ENCODE measurements at places on chromosomes 5 and 9. TPM values are rescaled to one million over a fixed set of nuclear protein-coding genes. Genes with fewer than 3 reads are reported as not detected.

Gene NEUROG1
- not detected for total RNA-seq

DNA sequence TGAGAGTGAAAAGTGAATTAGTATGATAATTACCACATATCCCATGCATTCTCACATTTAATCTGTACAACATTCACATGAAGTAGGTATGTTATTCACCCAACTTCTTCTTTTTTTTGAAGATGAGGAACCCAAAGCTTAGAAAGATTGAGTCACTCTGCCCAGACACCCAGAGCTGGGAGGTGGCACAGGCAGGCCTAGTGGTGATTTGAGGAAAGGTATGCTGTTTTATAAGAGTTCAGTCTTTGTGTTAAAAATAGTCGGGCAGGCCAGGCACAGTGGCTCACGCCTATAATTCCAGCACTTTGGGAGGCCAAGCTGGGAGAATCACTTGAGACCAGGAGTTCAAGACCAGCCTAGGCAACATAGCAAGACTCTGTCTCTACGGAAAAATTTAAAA lies 285.3 kb downstream of the NR3C1 start:
- no peaks in the 10 kb centered on the region for H3K4me1 ChIP-seq
- H3K27me3 ChIP-seq = no peaks in the 10 kb centered on the region
- H3K27ac ChIP-seq = no peak overlapping the region

DNA sequence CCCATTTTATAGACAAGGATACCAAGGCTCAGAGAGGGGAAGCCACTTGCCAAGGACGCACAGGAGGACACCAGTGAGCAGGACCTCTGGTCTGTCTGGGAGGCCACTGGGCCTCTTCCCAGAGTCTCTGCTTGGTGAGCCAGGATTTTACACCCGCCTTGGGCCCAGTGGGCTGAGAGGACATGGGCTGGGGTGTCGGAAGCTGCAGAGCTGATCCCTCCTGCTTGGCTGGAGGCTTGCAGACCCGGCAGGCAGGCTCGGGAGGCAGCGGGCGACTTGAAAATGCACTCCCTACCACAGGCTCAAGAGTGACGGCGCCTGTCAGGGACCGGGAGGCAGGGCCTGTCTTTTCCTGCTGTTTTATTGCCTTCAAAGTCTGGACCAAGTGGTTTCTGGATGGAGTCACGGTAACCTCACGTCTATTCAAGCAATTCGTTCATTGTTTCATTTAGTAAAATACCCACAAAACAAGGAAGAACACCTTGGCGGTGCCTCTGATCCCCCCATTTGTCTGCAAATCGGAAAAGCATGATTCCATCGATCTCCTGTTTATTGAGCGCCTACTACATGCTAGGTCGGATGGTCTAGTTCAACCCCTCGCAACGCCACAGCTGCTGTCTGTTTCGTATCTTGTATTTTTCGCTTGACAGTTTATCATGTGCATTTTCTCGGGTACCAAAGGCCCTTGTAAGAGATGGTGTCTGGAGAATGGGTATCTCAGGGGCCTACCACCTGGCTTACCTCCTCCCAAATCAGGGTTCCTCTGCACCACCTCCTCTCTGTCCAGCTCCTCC lies 108.1 kb upstream of the IER5L start:
- no peaks in the 10 kb centered on the region for H3K27me3 ChIP-seq
- H3K4me1 ChIP-seq = no peaks in the 10 kb centered on the region
- no peak for DNase-seq
- no peaks in the 10 kb centered on the region for H3K36me3 ChIP-seq
- H3K4me3 ChIP-seq = no peak overlapping the region
- no peak overlapping the region for H3K27ac ChIP-seq

DNA sequence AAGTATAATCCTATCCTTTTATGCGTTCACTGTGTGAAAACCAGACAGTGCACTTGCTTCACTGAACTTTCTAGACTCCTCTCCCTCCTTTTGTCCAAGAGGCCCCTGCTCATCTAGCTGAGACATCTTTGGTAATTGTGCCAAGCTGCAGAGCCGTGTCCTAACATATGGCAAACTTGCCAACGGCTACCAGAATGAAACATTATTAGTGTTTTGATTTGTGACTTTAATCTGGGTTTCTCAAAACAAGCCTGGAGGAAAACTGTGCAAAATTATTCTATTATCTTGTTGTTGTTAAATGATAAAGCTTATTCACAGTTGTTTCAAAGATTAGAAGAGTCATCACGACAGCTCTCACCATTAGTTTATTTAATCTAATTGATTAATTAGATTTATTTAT lies 79.0 kb upstream of the RETREG1 start:
- no peaks in the 10 kb centered on the region for H3K36me3 ChIP-seq
- no peak overlapping the region for H3K27ac ChIP-seq
- no peaks in the 10 kb centered on the region for H3K27me3 ChIP-seq
- no peak overlapping the region for H3K4me3 ChIP-seq
- no peak for DNase-seq

Gene SLC34A1
- total RNA-seq = 0.20 TPM

- no peak for DNase-seq
- no peaks in the 10 kb centered on the region for H3K36me3 ChIP-seq
- H3K4me1 ChIP-seq = no peaks in the 10 kb centered on the region
- H3K27ac ChIP-seq = no peak overlapping the region
- no peaks in the 10 kb centered on the region for H3K27me3 ChIP-seq
Observed at GRCh38 chr5:161442471-161442870, 104.1 kb downstream of the GABRB2 start.

Gene HRCT1
- not detected for total RNA-seq

- no peak overlapping the region for H3K27ac ChIP-seq
- no peak for DNase-seq
- H3K4me1 ChIP-seq = no peaks in the 10 kb centered on the region
- no peaks in the 10 kb centered on the region for H3K27me3 ChIP-seq
- H3K4me3 ChIP-seq = no peak overlapping the region
Observed at GRCh38 chr5:143472576-143472975, 69.1 kb upstream of the NR3C1 start.

- H3K4me3 ChIP-seq = no peak overlapping the region
- no peaks in the 10 kb centered on the region for H3K36me3 ChIP-seq
- no peaks in the 10 kb centered on the region for H3K27me3 ChIP-seq
- H3K27ac ChIP-seq = no peak overlapping the region
- H3K4me1 ChIP-seq = peaks cover 5% of the 10 kb centered on the region
Observed at GRCh38 chr5:97531549-97531948, 348.5 kb upstream of the RIOK2 start.

Gene LHX3
- total RNA-seq = not detected

- H3K4me1 ChIP-seq = peaks cover 32% of the 10 kb centered on the region
- no peak for DNase-seq
- H3K36me3 ChIP-seq = no peaks in the 10 kb centered on the region
Observed at GRCh38 chr9:124206391-124206790, 51.4 kb upstream of the NEK6 start.

GRCh38 chr5:139649082-139649991 lies 1.2 kb downstream of the CXXC5 start:
- peak overlapping the region; percentile 5 for H3K27ac ChIP-seq
- H3K4me1 ChIP-seq = peaks cover 45% of the 10 kb centered on the region
- H3K36me3 ChIP-seq = no peaks in the 10 kb centered on the region
- H3K27me3 ChIP-seq = peaks cover 10% of the 10 kb centered on the region

- H3K4me1 ChIP-seq = peaks cover 8% of the 10 kb centered on the region
- no peak overlapping the region for H3K27ac ChIP-seq
- no peaks in the 10 kb centered on the region for H3K36me3 ChIP-seq
- no peaks in the 10 kb centered on the region for H3K27me3 ChIP-seq
- H3K4me3 ChIP-seq = no peak overlapping the region
Observed at GRCh38 chr9:93822229-93822628, 132.9 kb downstream of the BARX1 start.

- no peak overlapping the region for H3K27ac ChIP-seq
- peak overlapping the region; percentile 61 for H3K4me3 ChIP-seq
- peaks cover 14% of the 10 kb centered on the region for H3K4me1 ChIP-seq
Observed at GRCh38 chr5:115297031-115297430, 577 bp upstream of the CCDC112 start.

Gene SPINK4
- total RNA-seq = not detected

GRCh38 chr9:120740132-120740531 lies 25.9 kb upstream of the MEGF9 start:
- H3K36me3 ChIP-seq = no peaks in the 10 kb centered on the region
- no peaks in the 10 kb centered on the region for H3K27me3 ChIP-seq
- no peak overlapping the region for H3K4me3 ChIP-seq
- no peak for DNase-seq
- no peak overlapping the region for H3K27ac ChIP-seq

Gene INSL6
- total RNA-seq = not detected

GRCh38 chr9:109094268-109094667 lies 25.5 kb downstream of the TMEM245 start:
- H3K27me3 ChIP-seq = no peaks in the 10 kb centered on the region
- peaks cover 51% of the 10 kb centered on the region for H3K36me3 ChIP-seq
- H3K4me3 ChIP-seq = no peak overlapping the region
- no peak overlapping the region for H3K27ac ChIP-seq
- peaks cover 36% of the 10 kb centered on the region for H3K4me1 ChIP-seq

Gene CARTPT
- total RNA-seq = not detected

GRCh38 chr9:103427696-103428095 lies 432.6 kb downstream of the CYLC2 start:
- no peaks in the 10 kb centered on the region for H3K4me1 ChIP-seq
- no peaks in the 10 kb centered on the region for H3K36me3 ChIP-seq
- H3K4me3 ChIP-seq = no peak overlapping the region
- DNase-seq = no peak

GRCh38 chr5:18745988-18746615 lies 1111.8 kb downstream of the TAF11L14 start:
- peaks cover 43% of the 10 kb centered on the region for H3K4me1 ChIP-seq
- peaks cover 4% of the 10 kb centered on the region for H3K36me3 ChIP-seq
- H3K27me3 ChIP-seq = no peaks in the 10 kb centered on the region
- DNase-seq = peak; percentile 88
- peak overlapping the region; percentile 98 for H3K4me3 ChIP-seq
- H3K27ac ChIP-seq = peak overlapping the region; percentile 85

- H3K4me3 ChIP-seq = no peak overlapping the region
- H3K4me1 ChIP-seq = no peaks in the 10 kb centered on the region
- H3K36me3 ChIP-seq = no peaks in the 10 kb centered on the region
- H3K27ac ChIP-seq = no peak overlapping the region
- no peaks in the 10 kb centered on the region for H3K27me3 ChIP-seq
Observed at GRCh38 chr5:160233215-160233614, 3.9 kb downstream of the FABP6 start.

DNA sequence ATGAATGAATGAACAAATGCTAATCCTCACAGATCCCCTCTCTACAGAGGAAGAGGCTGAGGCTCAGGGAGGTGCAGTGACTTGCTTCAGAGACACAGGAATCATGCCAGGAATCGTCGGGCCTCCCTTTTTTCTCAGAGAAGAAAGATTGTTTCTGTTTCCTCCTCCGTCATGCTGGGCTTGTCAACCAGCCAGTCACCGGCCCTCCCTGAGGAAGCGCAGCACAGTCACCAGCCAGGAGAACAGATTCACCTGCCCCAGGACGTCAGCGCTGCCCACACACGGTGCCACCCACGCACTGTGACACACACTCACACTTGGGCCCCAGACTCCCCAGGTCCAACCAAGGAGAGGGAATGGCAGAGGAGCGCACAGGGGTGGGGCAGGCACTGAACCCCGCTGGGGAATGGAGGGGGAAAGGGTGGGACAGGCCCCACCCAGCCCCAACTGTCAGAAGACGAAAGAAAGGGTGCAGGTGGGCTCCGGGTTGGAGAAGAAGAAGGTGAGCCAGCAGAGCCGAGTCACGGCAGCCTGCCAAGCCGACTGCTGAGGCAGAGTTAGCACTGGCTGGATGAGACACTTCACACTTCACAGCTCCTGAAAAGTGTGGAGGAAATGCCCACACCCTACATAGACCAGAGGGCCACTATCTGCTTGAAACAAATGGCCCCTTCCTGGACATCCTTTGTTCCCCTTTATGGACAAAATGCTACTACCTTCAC lies 13.8 kb upstream of the ERGIC1 start:
- no peak overlapping the region for H3K27ac ChIP-seq
- no peak overlapping the region for H3K4me3 ChIP-seq
- no peaks in the 10 kb centered on the region for H3K27me3 ChIP-seq
- no peak for DNase-seq
